ENCODE measurements at places on chromosomes 1 and 21. TPM values are rescaled to one million over a fixed set of nuclear protein-coding genes. Genes with fewer than 3 reads are reported as not detected.

The PAX7 gene
- total RNA-seq, result 0.92 TPM

The OR6F1 gene
- not detected for total RNA-seq

The TMEM269 gene
- total RNA-seq, result 0.46 TPM

The ZNF691 gene
- 7.4 TPM for total RNA-seq

The WDR64 gene
- not detected for total RNA-seq

The SLFNL1 gene
- 0.92 TPM for total RNA-seq

The SELL gene
- total RNA-seq, result 1.4 TPM

Measured in diencephalon (tissue), 1 donor.